ENCODE measurements at places on chromosomes 7 and 10. TPM values are rescaled to one million over a fixed set of nuclear protein-coding genes. Genes with fewer than 3 reads are reported as not detected.

GDF2 gene
- not detected for total RNA-seq

SPDYE5 gene
- total RNA-seq = not detected

CFAP58 gene
- total RNA-seq = 0.33 TPM

OPN1SW gene
- total RNA-seq = not detected

TMEM139 gene
- not detected for total RNA-seq

DCLRE1C gene
- total RNA-seq = 13.4 TPM

OR2A1 gene
- under 0.01 TPM for total RNA-seq

AZGP1 gene
- total RNA-seq = not detected

FGFBP3 gene
- 0.50 TPM for total RNA-seq

CHAT gene
- total RNA-seq = not detected

EXOC4 gene
- total RNA-seq = 118 TPM

CALCR gene
- total RNA-seq = not detected

EFCAB10 gene
- total RNA-seq = not detected

GIMAP7 gene
- total RNA-seq = not detected

TAF5 gene
- 3.0 TPM for total RNA-seq

SFRP4 gene
- 54.2 TPM for total RNA-seq

WBP1L gene
- 28.8 TPM for total RNA-seq

OR6V1 gene
- total RNA-seq = not detected

TMEM26 gene
- 1.5 TPM for total RNA-seq

MMD2 gene
- total RNA-seq = not detected

CACNA2D1 gene
- 64.4 TPM for total RNA-seq

ENTPD1 gene
- 3.3 TPM for total RNA-seq

NUB1 gene
- 42.9 TPM for total RNA-seq

FAM25A gene
- total RNA-seq = not detected

IQUB gene
- total RNA-seq = 0.83 TPM

ATOH7 gene
- total RNA-seq = not detected

ZMIZ2 gene
- 9.1 TPM for total RNA-seq

BMPER gene
- total RNA-seq = 12.2 TPM

NAT16 gene
- total RNA-seq = not detected

TRIM24 gene
- total RNA-seq = 5.9 TPM

SLC13A1 gene
- not detected for total RNA-seq

CELF2 gene
- 25.1 TPM for total RNA-seq

PILRA gene
- total RNA-seq = 0.33 TPM

DKK1 gene
- 54.4 TPM for total RNA-seq

HABP2 gene
- total RNA-seq = not detected

MPP7 gene
- total RNA-seq = 0.99 TPM

CTBP2 gene
- 73.3 TPM for total RNA-seq

PHKG1 gene
- total RNA-seq = 1.3 TPM

PVRIG gene
- not detected for total RNA-seq

TDRD1 gene
- total RNA-seq = not detected

AKR1D1 gene
- not detected for total RNA-seq

IGFBP1 gene
- not detected for total RNA-seq
